ENCODE measurements at places on chromosomes 1 and 21. TPM values are rescaled to one million over a fixed set of nuclear protein-coding genes. Genes with fewer than 3 reads are reported as not detected.

DNA sequence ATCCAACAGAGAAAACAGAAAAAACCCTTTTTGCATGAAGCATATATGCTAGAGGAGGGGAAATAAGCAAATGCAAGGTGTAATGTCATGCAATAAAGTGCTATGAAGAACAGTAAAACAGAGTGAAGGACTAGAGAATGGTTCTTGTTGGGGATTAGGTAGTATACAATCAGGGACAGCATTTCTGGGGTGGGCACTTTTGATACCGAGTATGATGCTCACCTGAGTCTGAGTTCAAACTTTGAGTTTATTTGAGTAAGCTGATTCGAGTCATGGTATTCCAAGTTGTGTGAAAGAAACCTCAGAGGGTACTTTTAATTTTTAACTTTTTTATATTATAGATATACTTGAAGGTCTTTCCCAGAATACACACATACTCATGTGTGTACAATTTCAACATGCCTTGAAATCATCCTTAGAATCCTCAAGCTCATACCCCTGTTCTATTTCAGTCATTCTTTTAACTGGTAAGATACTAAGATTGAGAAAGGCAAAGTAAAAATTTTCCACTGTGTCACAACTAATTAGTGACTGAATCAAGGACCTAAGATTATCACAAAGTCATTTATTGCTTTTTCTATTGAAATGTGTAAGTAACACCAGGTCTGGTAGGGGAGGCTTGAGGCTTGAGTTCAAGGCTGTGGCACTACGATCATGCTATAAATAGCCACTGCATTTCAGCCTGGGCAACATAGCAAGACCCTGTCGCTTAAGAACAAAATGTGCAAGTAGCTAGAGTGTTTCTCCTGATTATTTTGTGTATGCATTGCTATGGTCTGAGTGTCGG, 12.1 kb downstream of the LRRC8B start:
- no peaks in the 10 kb centered on the region for H3K36me3 ChIP-seq
- no peak for DNase-seq
- H3K27me3 ChIP-seq: no peaks in the 10 kb centered on the region
- no peaks in the 10 kb centered on the region for H3K4me1 ChIP-seq

- no peaks in the 10 kb centered on the region for H3K4me1 ChIP-seq
- H3K36me3 ChIP-seq: peaks cover 19% of the 10 kb centered on the region
- no peak overlapping the region for H3K4me3 ChIP-seq
- DNase-seq: no peak
- no peak overlapping the region for H3K27ac ChIP-seq
- H3K27me3 ChIP-seq: no peaks in the 10 kb centered on the region
Observed at GRCh38 chr1:27403931-27404330, 11.5 kb downstream of the GPR3 start.

DNA sequence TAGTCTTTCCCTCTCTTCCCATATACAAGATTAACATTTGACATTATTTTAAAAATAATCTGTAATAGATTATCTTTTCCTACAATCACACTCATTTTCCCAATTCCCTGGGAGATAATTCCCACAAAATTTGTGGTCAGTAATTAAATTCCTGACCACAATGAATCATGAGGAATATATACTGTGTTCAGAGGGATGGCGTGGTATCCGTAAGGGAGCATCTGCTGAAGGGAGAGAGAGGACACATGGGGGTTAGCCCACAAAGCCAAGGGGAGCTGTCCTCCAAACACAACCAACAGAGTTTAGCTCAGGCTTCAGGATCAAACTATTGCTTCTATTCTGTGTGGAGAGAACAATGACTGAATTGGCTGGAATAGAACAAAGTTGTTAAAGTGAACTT, 57.1 kb upstream of the PPP2R5A start:
- H3K36me3 ChIP-seq: no peaks in the 10 kb centered on the region
- no peak overlapping the region for H3K4me3 ChIP-seq
- peak overlapping the region; percentile 58 for H3K27ac ChIP-seq

- H3K36me3 ChIP-seq: no peaks in the 10 kb centered on the region
- peaks cover 3% of the 10 kb centered on the region for H3K4me1 ChIP-seq
- no peaks in the 10 kb centered on the region for H3K27me3 ChIP-seq
- DNase-seq: no peak
- no peak overlapping the region for H3K4me3 ChIP-seq
- no peak overlapping the region for H3K27ac ChIP-seq
Observed at GRCh38 chr1:200035956-200036618, 8.6 kb downstream of the NR5A2 start.

SMIM34 gene
- total RNA-seq: not detected

CNR2 gene
- total RNA-seq: not detected

DNA sequence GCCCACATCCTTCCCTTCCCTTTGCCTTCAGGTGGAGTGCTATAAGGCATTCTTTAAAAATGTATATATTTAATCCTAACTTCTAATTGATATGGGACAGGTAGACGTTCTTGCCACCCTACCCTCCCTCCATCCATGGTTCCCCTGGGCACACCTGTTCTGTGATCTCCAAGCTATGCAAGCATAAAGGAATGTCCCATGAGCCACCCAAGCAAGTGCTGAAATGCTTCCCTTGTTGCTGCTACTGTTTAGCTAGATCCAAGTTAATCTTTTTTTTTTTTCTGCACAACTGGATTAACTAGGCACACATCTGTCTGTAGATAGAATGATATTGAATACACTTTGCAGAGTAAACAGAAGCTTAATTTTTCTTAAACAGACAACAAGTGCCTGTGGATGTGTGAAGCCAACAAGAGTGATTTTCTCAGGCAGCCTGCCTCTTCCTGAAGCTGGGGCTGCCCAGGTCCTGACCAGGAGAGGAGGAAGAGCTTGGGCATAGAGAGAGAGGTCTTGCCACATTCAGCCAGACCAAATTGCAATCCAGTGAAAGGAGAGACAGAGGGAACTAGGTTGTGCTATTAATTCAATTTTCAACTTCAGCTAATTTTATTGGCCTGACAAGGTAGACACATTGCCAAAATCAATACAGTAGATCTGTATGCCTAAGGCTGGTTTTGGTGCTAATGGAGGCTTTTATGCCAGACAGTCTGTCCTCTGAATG, 28.2 kb upstream of the ATP1B1 start:
- no peaks in the 10 kb centered on the region for H3K4me1 ChIP-seq
- no peak overlapping the region for H3K27ac ChIP-seq
- no peak for DNase-seq
- H3K36me3 ChIP-seq: no peaks in the 10 kb centered on the region

Data from right lobe of liver (tissue), 6 donors.